OCI-LY7 (cell line): ENCODE measurements at places on chromosomes 16 and 17.

- DNase-seq: no peak
Observed at GRCh38 chr17:78795861-78796516, 13.9 kb upstream of the CYTH1 start.

GRCh38 chr17:39563476-39563875 is 44.2 kb downstream of the NEUROD2 start:
- DNase-seq: no peak

GRCh38 chr16:55325080-55325447 is 1.1 kb downstream of the IRX6 start:
- DNase-seq: no peak

GRCh38 chr16:72025404-72026114 is 17.0 kb downstream of the DHODH start:
- no peak for DNase-seq

- peak; percentile 51 for DNase-seq
Observed at GRCh38 chr17:31488264-31488981, 96.9 kb downstream of the RAB11FIP4 start.
